ENCODE measurements at places on chromosomes 3 and 15.

- no peak for DNase-seq
Observed at GRCh38 chr3:54882129-54882833, 45.6 kb downstream of the LRTM1 start.

DNA sequence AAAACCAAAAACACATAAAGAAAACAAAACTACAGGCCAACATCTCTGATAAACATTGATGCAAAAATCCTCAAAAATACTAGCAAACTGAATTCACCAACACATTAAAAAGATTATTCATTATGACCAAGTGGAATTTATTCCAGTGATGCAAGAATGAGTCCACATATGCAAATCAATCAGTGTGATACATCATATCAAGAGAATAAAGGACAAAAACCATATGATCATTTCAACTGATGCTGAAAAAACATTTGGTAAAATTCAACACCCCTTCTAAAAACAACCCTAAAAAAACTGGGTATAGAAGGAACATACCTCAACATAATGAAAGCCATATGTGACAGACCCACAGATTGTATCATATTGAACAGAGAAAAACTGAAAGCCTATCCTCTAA lies 265.6 kb upstream of the DCBLD2 start:
- DNase-seq, result no peak

GRCh38 chr15:39868396-39868795 lies 51.7 kb downstream of the GPR176 start:
- DNase-seq, result no peak

DNA sequence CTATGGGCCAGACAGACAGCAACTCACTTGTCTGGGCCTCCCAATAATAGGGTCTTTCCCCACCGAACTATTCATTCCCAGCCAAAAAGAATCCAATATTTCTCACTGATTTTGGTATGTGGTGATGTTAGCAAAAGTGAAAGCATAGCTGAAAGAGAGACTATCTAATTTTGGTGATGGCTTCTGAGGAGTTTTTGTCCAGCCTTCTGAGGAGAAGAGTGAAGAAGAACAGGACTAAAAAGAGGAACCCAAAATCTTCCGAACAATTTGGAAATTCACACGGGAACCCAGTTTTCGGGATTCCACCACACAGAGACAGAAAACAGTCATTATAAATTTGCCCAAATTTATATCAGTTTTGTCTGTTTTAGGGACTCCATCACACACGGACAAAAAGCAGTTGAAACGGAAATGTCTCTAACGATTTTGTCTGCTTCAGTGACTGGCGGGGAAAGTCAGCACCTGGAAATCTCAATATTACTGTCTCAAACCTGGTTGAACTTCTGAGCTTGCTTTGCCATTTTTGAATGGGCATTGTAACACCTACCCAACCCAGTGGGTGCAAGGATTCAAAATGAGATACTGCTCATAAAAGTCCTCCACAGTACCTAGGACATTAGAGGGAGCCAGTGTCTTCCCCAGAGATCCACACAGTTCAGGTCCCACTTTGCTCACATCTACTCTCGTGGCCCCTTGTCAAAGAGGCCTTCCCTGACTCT lies 9.1 kb downstream of the CD80 start:
- DNase-seq, result no peak

DNA sequence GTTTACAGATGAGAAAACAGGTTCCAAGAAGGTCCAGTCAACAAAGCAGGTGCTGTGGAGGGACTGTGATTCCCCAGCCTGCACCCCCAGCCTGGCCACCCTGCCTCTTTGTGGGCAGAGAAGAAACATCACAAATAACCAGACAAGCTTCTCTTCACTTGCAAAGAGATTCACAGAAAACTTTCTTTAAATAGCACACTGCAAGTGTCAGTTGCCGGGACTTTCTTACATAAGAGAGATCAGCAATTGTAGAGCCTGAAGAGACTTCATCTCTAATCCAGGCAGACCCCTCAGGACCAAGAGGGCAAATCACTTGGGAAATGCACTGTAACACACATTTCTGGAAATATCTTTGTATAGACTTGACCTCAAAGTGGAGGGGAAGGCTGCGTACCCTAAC lies 207.9 kb upstream of the CHRNA7 start:
- DNase-seq, result no peak

DNA sequence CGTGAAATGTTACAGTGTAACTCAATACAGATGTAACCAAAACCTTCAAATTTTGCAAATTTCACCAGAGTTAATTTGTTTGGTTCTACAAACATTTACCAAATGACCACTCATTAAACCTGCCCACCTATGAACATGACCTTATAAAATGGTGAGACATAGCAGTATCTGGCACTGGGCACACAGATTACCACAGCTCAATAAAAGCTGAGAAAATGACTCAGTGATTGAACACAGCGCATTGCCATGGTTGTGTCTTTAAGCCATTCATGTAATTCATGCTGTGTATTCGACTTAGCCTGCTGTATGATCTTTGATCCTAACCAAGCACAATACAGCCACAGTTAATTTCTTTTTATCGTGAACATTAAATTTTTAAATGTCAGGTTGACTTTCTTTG lies 11.3 kb downstream of the PPARG start:
- no peak for DNase-seq

DNA sequence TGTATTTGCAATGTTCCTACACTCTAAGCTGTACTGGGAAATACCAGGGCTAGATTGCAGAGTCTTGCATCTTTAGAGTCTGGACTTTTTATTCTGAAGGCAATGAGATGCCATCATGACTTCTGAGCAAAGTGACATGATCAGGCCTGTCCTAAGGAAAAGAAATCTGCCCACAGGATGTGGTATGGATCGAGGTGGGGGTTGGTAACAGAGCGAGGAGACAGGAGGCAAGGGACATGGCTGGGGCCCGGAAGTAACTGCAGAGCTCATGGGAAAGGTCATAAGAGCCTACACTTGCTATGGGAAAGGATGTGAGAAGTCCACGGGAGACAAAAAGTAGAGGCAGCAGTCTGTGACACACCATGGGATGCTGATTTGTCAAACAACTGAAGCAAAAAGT lies 121.5 kb downstream of the OXNAD1 start:
- no peak for DNase-seq

DNA sequence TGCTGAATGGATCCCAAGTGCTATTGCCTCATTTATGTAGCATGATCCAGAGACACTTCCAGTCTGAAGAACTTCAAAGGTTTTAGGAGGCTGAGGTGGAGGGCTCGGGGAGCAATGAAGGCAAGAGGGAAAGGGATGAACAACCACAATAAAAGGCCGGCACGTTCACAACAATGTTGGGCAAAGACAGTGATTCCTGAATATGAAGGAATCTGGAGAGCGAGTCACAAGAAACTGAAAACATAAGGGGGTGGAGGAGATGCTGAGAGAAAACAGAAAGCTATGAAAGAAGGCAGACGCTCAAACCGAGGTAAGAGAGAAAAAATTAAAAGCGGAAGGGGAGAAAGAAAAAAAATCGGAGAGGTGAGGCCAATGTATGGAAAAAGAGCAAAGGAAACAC lies 120.1 kb downstream of the GREM1 start:
- DNase-seq, result no peak

DNA sequence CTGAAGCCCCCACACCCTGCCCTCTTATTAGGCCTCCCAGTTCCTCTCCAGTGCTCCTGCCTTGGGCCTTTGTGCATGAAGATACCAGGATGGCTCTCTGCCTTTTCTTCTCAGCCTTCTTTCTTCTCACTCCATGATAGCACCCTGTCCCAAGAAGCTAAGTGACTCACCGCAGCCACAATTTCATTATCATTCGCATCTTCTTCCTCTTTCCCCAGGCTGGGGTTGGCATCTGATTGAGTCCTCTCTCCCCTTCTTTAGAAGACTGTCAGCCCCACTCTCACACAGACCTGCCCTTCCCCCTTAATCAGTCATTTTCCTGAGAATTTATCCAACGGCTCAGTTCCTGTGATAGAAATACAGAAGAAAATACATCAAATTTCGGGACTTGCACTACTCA lies 102.0 kb downstream of the STAC start:
- no peak for DNase-seq

- no peak for DNase-seq
Observed at GRCh38 chr3:13335059-13335458, 85.1 kb downstream of the NUP210 start.

DNA sequence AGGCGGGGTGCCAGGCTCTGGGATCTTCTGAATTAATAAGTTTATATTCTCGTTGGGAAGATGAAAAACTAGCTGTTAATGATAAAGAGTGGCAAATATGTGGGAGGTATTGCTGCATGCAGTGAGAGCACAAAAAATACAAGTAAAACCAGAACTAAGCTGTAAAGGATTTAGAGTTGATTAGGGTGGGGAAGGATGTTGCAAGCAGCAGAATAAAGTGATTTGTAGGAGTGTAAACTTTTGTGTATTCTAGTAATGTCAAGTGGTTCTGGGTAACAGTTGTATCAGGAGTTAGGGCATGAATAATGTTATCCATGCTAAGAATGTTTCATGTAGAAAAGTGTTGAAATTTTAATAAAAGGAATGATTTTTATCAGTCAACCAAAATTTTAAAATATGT lies 18.1 kb downstream of the CRYBG3 start:
- no peak for DNase-seq

DNA sequence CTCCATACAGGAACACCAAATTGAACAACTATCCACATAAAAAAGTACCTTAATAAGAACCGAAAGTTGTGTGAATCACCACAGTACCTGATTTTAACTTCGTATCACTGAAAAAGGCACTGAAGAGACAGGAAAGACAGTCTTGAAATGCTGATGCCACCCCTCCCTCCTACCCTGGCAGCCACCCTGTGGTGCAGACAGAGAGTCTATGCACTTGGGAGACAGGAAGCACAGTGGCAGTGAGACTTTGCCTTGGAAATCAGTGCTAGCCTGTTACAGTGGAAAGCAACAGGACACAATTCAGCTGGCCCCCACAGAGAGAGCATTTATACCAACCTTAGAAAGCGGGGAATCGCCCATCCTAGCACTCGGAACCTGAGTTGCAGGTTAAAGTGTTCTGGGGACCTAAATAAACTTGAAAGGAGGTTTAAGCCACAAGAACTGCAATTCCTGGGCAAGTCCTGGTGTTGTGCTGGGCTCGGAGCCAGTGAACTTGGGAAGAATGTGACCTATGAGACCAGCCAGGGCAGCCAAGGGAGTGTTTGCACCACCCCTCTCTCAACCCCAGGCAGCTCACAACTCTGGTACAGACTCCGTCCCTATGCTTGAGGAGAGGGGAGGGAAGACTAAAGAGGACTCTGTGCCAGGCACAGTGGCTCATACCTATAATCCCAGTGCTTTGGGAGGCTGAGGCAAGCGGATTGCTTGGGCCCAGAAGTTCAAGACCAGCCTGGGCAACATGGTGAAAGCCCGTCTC lies 240.1 kb downstream of the ISL2 start:
- no peak for DNase-seq

GRCh38 chr3:1348547-1348946 lies 255.7 kb downstream of the CNTN6 start:
- DNase-seq, result no peak
